Stimulated activated CD4-positive, alpha-beta T cell treated with anti-CD3 and anti-CD28 coated beads, TNF-alpha, amount 100 ng/mL, for 1 hour (primary cell): ENCODE measurements at places on chromosomes 7 and 10.

DNA sequence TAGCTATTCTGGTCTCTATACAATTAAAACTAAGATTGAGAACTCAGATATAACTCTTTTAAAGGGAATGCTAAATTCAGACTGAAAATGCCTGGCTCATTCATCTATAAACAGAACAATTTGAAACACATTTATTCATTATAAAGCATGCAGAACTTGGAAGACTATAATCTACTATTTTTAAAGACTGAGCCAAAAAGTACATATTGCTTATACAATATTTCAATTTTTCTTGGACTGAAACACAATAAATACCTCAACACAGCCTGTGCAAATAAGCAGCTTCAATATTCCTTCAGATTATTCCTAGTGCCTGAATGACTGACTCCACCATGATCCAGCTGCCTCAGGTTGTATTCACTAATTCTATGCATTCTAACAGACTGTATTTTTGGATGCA, 15.5 kb upstream of the PHYH start:
- DNase-seq: no peak

DNA sequence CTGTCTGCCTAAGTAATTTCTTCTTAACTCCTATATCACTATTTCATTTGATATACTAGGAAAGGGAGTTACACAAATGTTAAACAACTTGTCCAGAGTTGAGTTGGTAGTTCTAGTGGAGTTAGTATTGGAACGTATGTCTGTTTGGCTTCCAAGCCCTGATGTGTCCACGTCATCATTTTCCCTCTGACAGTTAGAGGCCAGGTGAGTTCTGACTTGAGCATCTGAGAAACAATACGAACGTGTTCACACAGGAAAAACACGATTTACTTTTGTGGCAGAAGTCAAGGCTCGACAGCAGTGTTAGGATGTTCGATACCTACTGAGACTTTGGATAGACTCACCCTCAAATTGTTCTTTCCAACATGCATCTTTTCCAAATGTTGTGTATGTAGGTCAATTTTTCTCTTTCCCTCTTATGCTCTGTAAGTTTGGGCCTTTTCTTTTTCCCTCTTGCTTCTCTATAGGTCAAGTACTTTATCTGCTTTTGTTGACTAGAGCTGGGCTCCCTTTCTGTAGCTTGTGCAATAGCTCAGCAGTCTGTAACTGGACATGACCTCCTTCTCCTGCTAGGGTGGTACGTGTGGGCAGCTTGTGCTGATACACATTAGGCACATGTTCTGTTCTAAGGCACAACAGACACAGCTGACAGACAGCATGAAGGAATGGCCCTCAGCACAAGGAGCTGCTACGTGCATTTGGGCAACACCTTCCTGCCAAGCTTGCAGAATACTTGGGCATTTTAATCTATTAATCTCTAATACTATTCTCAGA, 222.9 kb downstream of the PTEN start:
- no peak for DNase-seq

GRCh38 chr7:1532456-1533254, 2.2 kb downstream of the MAFK start:
- peak; percentile 37 for DNase-seq

- DNase-seq: no peak
Measured at GRCh38 chr10:6197321-6197720, 5.4 kb upstream of the PFKFB3 start.

DNA sequence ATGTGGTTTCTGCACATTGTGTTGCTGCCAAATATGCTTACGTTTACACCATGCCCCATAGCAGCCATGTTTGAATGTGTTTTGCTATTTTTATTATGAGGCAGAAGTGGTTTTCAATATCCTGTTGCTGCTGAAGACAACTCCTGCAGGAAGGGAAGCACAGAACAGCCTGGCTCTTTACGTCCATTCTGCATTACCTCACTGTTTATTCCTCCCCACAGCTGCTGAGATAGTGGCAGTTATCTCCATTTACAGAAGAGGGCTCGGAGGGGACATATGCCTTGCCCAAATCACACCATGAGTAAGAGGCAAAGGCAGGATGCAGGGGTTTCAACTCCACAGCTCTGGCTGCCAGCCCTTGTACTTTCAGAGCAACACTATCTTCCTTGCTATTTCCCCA, 35.3 kb downstream of the PLPP4 start:
- no peak for DNase-seq

- no peak for DNase-seq
Measured at GRCh38 chr10:104308439-104308903, 29.8 kb downstream of the ITPRIP start.

- DNase-seq: no peak
Measured at GRCh38 chr10:8315619-8316021, 261.1 kb downstream of the GATA3 start.

- no peak for DNase-seq
Measured at GRCh38 chr7:47583739-47584535, 2.0 kb upstream of the TNS3 start.

DNA sequence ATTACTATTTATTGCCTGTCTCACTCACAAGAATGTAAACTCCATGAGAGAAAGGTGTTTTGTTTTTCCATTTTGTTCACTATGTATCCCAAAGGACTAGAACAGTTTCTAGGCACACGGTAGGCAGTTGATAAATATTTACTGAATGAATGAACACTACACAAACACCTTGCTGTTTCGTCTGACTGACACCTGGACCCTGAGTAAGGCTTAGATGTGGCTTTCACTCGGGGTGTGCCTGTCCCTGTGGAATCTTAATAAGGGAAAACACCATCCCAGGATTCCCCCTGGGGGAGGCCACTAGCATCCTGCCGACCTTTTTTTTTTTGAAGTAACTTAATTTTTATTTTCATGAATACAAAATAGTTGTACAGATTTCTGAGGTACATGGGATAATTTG, 66.6 kb upstream of the STEAP1B start:
- DNase-seq: no peak

DNA sequence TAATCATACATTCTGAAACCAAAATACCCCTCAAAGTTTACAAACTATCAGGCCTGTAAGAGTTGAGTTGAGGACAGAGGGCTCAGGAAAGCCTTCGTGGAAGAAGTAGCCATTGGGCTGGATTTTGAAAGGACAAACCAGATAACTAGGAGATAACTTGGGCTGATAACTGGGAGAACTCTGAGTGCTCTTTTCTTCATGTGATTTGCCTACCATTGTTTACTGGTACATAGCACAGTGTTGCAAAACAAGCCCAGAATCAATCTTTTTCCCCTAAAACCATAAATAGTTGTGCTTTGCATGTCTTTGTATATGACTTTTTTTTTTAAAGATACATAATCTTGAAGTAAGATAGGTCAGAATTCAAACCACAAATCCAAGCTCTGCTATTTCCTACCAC, 106.7 kb upstream of the ITGB1 start:
- no peak for DNase-seq

DNA sequence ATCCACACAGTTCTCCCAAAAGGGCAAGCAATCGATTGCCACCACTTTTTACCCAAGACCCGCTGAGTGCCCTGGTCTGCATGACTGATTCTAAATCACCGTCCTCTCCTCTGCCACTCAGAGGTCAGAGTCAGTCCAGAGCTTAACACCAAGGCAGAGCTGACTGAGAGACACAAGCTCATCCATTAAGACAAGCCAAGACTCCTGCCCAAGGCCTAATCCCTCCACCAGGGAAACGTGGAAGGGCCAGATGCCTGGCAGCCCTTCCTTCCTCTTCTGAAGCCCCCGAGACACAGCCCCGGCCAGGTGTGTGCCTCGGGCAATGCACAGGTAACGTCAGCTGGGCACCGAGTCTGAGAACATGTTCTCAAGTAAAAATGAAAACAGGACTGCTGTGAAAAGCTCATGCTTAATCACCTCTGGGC, 51.7 kb downstream of the DIP2C start:
- no peak for DNase-seq

GRCh38 chr10:78333362-78334143, 299.9 kb downstream of the RPS24 start:
- no peak for DNase-seq

GRCh38 chr7:6546498-6547251, 4.6 kb downstream of the GRID2IP start:
- no peak for DNase-seq

DNA sequence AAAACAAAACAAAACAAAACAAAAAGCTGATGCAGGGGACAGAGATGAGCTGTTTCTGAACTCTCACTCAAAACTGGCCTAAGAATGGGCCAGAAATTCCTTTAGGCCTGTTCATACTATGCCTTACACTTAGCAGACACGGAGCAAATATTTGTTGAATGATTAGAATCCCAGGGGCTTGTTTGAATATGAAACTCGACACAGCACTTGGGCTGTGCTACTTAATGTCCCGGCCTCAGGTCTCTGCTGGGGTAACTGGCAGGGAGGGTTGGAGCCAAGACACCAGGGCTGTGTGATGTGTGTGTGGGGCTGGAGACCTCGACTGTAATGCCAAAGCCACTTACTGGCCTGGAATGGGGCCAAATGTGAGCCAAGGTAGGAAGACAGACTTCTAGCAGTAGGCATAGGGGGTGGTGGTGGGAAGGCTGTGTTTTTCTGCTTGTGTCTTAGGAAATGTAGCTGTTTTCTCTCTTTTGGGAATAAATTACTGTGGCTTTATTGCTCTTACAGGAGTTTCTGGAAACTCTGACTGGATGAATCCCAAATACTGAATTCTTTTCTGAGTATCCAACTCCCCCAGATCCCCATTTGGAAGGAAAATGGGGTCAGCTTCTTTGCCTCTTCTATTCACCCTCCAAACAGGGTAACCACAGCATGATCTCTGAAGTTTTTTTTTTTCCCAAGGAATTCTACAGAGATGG, 66.7 kb downstream of the EMX2 start:
- no peak for DNase-seq

- DNase-seq: no peak
Measured at GRCh38 chr10:79273604-79274003, 73.7 kb upstream of the PPIF start.

GRCh38 chr10:61628875-61629513, 33.7 kb upstream of the CABCOCO1 start:
- DNase-seq: no peak

DNA sequence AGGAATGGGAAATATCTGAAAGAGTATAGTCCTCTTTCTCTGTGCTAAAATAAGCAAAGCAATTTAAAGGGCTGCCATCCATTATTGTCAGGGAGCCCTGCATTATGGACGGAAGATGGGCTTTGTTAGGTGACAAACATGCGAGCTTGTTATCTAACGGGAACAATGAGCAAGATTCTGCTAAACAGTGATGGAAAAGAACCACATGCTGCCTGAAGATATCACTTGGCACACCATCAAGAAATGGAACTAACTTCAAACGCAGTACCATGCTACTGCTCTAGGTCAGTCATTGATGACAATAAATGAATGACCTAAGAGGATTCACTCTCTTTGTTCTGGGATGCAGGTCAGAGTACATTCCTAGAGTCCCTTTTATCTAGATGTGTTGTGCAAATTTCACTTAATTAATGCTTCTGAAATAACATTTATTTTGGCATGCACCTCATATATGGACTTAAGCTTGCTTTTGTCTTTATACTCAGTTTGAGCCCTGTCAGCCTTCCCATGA, 175.7 kb upstream of the PTN start:
- no peak for DNase-seq

DNA sequence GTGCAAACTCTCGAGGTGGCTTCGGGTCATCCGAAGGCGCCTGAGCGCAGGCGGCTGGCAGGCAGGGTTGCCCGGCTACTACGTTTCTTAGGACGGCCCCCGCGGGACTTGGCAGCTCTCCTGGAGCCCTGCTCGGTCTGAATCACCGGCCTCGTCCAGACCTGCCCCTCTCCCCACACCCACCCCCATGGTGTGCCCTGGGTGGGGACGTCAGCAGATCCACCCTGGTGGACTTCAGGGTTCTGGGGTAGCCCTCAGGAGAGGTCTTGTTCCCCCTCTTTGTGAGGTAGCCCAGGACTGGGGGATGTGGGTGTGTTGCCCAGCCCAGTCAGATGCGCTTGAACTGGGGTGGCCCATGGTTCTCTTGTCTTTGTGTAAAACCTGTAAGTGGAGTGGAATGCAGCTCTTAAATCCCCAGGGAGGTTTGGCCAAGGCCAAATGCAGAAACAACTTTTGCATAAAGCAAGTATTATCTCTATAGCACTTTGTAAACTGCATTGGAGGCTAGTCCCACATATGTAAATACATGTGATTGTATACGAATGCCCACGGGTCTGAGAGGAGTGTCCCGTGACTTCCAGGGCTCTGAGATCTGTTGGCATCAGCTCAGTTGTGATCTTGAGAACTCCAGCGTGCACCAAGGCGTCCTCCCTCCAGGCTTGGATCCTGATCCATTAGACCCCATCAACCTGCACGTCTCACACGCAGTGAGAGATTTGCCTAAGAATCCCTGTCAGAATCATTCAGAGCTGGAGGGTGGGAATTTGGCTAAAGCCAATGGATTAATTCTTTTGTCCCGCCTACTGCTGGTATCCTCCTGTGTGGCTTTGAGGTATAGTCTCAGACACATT, 1.8 kb downstream of the PFKFB3 start:
- DNase-seq: no peak

- no peak for DNase-seq
Measured at GRCh38 chr10:119531067-119531466, 11.5 kb downstream of the RGS10 start.

DNA sequence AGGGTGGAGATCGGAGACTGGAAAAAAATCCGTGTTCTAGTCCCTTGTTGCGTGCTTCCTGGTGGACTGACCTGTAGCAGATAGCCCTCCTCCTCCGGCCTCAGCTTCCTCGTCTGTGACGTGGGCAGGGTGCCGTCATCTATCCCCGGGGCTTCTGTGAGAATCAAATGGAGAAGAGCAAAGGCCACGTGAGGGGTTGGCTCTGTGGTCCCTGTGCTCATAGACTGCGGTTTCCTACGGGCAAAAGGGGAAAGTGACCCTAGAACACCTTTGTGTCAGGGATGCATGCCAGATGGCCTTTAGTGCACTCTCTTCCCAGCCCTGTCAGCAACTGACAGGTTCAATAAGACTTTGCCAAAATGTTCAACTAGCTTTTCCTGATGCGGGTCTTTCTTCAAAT, 33.7 kb downstream of the GRK5 start:
- no peak for DNase-seq

DNA sequence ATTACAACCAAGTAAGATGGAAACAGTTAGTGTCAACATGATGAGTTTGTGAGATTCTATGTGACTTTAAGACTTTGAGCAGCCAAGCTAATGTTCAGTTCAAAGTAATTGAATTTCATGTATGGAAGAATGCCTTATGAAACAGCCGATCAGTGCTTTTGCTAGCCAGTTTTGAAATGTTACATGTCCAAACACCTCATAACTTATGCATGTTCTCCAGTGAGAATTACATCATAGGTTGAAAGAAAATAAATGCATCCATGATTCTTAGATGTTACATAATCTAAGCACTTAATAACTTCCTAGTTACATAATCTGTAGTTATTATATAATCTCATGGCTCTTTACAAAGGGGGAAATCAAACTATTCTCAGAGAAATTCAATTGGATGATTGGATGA, 211.3 kb downstream of the BICC1 start:
- no peak for DNase-seq

GRCh38 chr10:75640803-75641202, 209.4 kb downstream of the LRMDA start:
- DNase-seq: no peak

- DNase-seq: no peak
Measured at GRCh38 chr10:99835947-99836346, 53.5 kb downstream of the ABCC2 start.

GRCh38 chr10:119283387-119283786, 76.0 kb downstream of the GRK5 start:
- no peak for DNase-seq

GRCh38 chr10:44245601-44245938, 139.3 kb downstream of the CXCL12 start:
- DNase-seq: no peak

GRCh38 chr7:4269746-4270145, 412.3 kb upstream of the FOXK1 start:
- no peak for DNase-seq
